Activated CD4-positive, alpha-beta T cell treated with anti-CD3 and anti-CD28 coated beads, Interleukin-2, amount 10 ng/mL, durations not matched to agents 7 days and 5 days (primary cell): ENCODE measurements at places on chromosomes 11 and 22.

DNA sequence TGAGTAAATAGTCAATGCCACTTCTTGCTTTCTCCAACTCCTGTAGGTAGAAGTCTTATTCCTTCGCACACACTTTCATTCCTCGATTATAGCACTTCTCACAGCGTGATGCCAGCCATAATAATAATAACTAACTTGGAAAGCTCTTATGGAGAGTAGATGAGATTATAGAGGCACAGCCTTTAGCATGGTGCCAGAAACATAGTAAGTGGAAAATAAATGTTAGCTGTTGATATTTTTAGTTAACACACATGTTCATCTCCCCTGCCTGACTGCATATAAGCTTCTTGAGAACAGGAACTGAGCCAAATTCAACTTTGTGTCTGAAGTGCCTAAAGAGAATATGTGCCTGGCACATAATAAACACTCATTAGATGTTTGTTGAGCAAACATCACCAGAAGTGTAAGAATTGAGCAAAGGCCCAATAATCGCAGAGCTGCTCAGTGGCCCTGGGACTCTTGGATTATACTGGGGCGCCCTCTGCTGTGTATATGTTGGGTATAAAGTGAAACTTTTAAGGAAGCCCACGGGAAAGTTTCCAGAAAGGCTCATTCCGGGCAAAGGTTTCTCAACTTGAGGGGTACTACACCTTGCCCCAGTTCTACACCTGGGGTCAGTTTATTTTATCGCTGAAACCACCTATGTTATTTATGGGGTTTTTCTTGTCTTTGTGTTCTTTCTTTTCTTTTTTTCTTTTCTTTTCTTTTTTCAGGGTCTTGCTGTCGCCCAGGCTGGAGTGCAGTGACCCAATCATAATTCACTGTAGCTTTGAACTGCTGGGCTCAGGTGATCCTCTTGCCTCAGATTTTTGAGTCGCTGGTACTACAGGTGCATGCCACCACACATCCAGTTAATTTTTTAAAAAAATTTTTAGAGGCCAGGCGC is 22.3 kb downstream of the SLN start:
- no peak overlapping the region for H3K27ac ChIP-seq
- DNase-seq, result peak; percentile 72
- no peaks in the 10 kb centered on the region for H3K36me3 ChIP-seq

- peak overlapping the region; percentile 98 for H3K4me3 ChIP-seq
- H3K36me3 ChIP-seq, result peaks cover 53% of the 10 kb centered on the region
- no peaks in the 10 kb centered on the region for H3K27me3 ChIP-seq
- peaks cover 59% of the 10 kb centered on the region for H3K4me1 ChIP-seq
- peak; percentile 17 for DNase-seq
Observed at GRCh38 chr11:65083134-65083833, 556 bp downstream of the CDCA5 start.

DNA sequence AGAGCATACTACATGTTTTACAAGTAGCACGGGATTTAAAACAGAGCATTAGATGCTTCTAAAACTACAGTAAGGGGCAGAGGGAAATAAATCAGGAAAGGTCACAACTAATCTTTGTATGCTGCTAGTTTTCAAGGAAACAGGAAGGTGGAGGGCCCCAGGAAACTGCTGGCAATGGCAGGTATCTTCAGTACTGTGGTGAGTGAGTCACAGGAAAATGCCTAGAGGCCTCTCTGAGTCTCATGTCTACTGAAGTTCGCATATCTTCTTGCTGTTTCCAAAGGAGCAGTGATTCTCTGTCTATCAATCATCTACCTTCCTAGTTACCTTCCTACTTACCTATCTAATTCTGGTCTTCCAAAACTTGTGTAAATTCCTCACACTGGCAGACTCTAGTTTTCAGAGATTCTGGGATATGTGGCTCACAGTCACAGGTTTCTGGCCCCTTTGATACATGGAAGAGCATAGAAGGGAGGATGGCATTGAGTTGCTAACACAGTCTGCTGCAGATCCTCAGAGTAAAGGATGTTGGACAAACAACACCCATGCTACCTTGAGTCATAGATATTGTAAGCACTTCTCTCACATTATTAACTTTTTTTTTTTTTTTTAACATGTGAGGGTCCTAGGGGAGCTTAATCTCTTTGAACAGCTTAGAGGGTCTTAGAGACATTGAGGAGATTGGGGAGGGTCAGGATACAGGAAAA is 58.8 kb upstream of the SYN3 start:
- H3K27me3 ChIP-seq, result no peaks in the 10 kb centered on the region
- DNase-seq, result no peak
- H3K4me3 ChIP-seq, result no peak overlapping the region
- no peaks in the 10 kb centered on the region for H3K36me3 ChIP-seq
- H3K4me1 ChIP-seq, result peaks cover 5% of the 10 kb centered on the region
- no peak overlapping the region for H3K27ac ChIP-seq

GRCh38 chr11:112722876-112723275 is 238.3 kb upstream of the NCAM1 start:
- H3K4me1 ChIP-seq, result no peaks in the 10 kb centered on the region
- H3K27me3 ChIP-seq, result peaks cover 2% of the 10 kb centered on the region
- H3K27ac ChIP-seq, result no peak overlapping the region

GRCh38 chr11:42661942-42662341 is 649.9 kb upstream of the API5 start:
- no peaks in the 10 kb centered on the region for H3K27me3 ChIP-seq
- H3K27ac ChIP-seq, result no peak overlapping the region
- no peaks in the 10 kb centered on the region for H3K36me3 ChIP-seq
- no peaks in the 10 kb centered on the region for H3K4me1 ChIP-seq
- no peak overlapping the region for H3K4me3 ChIP-seq

GRCh38 chr11:62393061-62393611 is 25.7 kb upstream of the SCGB1A1 start:
- H3K27me3 ChIP-seq, result peaks cover 9% of the 10 kb centered on the region
- no peaks in the 10 kb centered on the region for H3K36me3 ChIP-seq
- H3K4me1 ChIP-seq, result peaks cover 11% of the 10 kb centered on the region

GRCh38 chr22:31748490-31748889 is 1.4 kb downstream of the PRR14L start:
- H3K27ac ChIP-seq, result peak overlapping the region; percentile 95
- DNase-seq, result no peak
- H3K4me1 ChIP-seq, result peaks cover 50% of the 10 kb centered on the region
- peaks cover 21% of the 10 kb centered on the region for H3K36me3 ChIP-seq

DNA sequence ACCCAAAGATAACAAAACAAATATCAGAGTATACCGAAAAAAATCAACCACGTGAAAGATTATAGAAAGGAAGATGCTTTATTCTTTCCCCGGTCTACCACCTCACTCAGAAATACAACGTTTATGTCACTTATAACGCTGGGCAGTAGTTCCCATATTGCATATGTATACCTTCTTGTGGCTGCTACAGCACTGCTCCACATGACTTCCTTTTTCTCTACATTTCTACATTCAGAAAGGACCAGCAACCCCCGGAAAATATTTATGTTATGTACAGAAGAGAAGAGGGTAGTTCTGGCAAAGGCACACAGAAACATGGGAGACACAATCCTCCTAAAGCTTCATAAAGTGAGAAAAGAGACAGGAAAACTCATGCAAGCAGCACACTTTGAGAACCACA is 56.8 kb downstream of the MTMR2 start:
- no peak for DNase-seq
- H3K4me3 ChIP-seq, result no peak overlapping the region
- no peaks in the 10 kb centered on the region for H3K36me3 ChIP-seq
- no peak overlapping the region for H3K27ac ChIP-seq
- peaks cover 1% of the 10 kb centered on the region for H3K4me1 ChIP-seq
- H3K27me3 ChIP-seq, result no peaks in the 10 kb centered on the region

DNA sequence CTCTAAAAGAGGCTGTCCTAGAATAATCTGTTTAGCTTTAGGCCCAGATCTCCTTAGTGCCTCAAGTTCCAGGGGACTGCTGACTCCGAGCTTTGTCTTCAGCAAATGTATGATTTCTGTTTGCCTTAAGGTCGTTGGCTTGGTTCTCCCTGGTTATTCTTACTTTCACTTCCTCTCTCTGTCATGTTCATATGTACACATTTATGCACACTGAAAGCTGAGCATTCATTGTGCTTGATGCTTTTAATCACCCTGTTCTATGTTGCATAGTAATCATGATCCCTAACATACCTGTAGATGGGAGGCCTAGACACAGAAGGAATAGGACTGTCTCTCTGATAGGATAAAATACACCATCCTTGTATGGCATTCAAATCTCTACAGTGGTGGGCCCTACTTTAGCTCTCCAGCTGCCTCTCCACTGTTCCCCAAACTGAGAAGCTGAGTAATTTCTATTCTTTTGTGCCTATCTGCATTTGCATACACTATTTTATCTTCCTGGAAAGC is 7.2 kb downstream of the PPFIBP2 start:
- H3K27ac ChIP-seq, result no peak overlapping the region
- H3K4me3 ChIP-seq, result no peak overlapping the region
- peaks cover 41% of the 10 kb centered on the region for H3K36me3 ChIP-seq
- no peak for DNase-seq
- peaks cover 55% of the 10 kb centered on the region for H3K4me1 ChIP-seq

DNA sequence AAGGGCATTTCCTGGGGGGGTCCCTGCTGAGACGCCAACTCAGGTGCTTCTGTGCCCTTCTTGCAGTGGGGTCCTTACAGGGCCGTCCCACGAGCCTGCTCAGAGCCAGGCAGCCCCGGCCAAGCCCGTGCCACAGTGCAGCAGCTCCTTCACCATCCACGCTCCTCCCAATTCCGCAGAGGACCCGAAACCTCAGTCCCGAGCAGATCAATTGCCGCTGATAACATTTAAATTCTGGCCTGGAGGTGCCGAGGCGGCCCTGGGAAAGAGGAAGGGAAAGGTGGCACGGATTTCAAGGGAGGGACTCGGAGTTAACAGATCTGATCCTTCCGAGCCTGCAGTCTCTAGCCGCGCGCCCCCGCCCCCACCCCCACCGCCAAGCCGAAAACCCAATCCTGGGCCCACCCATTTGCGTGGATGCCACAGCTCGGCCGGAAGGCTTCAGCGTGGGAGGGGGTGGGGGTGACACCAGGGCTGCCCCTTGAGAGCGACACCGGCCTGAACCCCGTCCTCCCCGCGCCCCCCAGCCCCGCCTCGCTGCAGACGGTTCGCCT is 32.3 kb upstream of the JAM3 start:
- peak overlapping the region; percentile 84 for H3K4me3 ChIP-seq
- peak overlapping the region; percentile 89 for H3K27ac ChIP-seq
- H3K27me3 ChIP-seq, result no peaks in the 10 kb centered on the region
- peaks cover 59% of the 10 kb centered on the region for H3K4me1 ChIP-seq

GRCh38 chr22:30406400-30406799 is 9.6 kb downstream of the SEC14L2 start:
- H3K4me1 ChIP-seq, result peaks cover 13% of the 10 kb centered on the region
- no peak overlapping the region for H3K4me3 ChIP-seq
- no peak overlapping the region for H3K27ac ChIP-seq
- no peaks in the 10 kb centered on the region for H3K27me3 ChIP-seq

DNA sequence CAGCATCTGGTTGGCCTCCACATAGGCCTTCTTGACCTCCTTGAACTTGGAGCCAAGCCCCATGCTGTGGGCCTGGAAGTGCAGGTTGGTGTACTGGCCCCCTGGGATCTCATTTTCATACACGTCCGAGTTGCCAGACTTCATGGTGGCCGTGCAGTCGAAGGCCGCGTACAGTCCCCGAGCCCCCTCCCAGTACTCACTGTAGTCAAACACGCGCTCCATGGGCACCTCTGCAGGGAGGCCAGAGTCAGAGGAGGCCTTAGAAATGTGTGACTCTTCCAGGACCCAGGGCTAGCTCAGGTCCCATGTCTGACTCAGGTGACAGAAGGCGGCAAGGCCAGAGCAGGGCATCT is 6.7 kb upstream of the LRFN4 start:
- H3K27ac ChIP-seq, result peak overlapping the region; percentile 28
- H3K4me1 ChIP-seq, result peaks cover 32% of the 10 kb centered on the region
- H3K36me3 ChIP-seq, result peaks cover 4% of the 10 kb centered on the region
- H3K27me3 ChIP-seq, result no peaks in the 10 kb centered on the region
- no peak for DNase-seq
- no peak overlapping the region for H3K4me3 ChIP-seq

DNA sequence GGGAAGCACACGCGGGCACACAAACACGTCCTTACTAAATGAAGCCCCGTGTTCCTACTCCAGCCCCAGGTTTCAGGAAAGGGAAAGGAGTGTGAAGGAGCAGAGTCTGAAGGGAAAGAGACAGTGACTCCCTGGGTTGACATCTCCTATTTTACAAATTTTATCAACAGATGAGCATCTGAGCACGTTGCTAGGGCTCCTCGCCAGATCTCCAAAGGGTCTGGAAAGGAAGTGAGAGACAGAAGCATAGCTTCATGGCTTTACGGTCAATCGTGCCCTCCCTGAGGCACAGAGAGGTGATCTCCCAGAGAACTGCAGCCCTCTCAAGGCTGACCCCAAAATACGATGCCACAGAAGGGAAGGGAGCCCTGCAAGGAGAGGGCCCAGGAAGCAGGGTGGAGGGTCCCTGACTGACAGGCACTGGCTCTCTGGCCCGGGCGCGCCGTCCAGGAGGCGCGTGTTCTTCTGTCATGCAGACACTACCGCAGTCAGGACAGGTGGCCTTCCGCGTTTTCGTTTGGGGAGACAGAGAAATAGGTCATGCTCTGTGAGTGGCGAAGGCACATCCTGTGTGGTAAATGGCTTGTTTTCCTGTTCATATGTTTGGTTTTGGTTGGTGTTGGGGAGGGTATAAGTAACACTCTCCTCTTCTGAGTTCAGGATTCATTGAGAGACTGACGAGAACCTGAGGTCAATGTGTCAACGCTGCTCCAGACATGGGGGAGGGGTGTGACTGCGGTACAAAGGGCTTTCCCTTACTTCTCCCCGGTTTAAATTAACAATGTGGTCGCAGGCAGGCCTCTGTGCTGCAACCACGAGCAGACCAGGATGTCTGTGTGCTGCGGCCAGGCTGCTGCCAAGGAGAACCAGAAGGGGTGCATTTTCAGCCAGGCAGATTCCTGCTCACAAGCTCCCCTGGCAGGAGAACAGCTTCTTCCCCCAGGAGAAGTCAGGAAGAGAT is 813.3 kb downstream of the OPCML start:
- peak; percentile 59 for DNase-seq
- H3K36me3 ChIP-seq, result no peaks in the 10 kb centered on the region
- H3K4me3 ChIP-seq, result peak overlapping the region; percentile 35
- H3K27ac ChIP-seq, result peak overlapping the region; percentile 3
- H3K4me1 ChIP-seq, result peaks cover 35% of the 10 kb centered on the region

GRCh38 chr22:22853713-22854112 is 33.9 kb upstream of the IGLL5 start:
- H3K27ac ChIP-seq, result no peak overlapping the region
- no peaks in the 10 kb centered on the region for H3K36me3 ChIP-seq
- H3K4me3 ChIP-seq, result no peak overlapping the region
- DNase-seq, result no peak
- peaks cover 21% of the 10 kb centered on the region for H3K27me3 ChIP-seq

DNA sequence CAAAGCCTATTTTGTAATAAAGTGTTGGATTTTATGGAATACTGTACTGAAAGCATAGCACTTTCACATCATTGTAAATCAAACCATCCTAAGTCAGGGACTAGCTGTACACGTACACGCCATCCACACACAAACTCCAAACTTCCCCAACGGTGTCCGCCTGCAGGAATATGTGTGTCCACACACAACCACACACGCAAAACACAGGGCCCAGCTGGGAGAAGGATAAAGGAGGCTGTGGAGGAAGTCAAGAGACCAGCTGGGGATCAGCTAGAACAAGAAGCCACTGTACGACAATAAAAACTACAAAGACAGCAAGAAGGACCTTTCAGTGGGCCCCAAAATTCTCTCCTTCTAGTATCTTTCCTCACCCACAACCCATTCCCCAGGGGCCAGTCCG is 1.6 kb downstream of the TRIM29 start:
- no peak for DNase-seq
- H3K4me1 ChIP-seq, result no peaks in the 10 kb centered on the region
- no peak overlapping the region for H3K27ac ChIP-seq

- peaks cover 11% of the 10 kb centered on the region for H3K4me1 ChIP-seq
- no peak for DNase-seq
- H3K4me3 ChIP-seq, result peak overlapping the region; percentile 48
- H3K27ac ChIP-seq, result peak overlapping the region; percentile 36
- H3K36me3 ChIP-seq, result no peaks in the 10 kb centered on the region
Observed at GRCh38 chr11:1570531-1570895, 1.6 kb downstream of the DUSP8 start.
